ENCODE measurements at places on chromosomes 11 and 22.
A peak's percentile ranks its signal among the peaks of the same experiment; 100 is the strongest.

DNA sequence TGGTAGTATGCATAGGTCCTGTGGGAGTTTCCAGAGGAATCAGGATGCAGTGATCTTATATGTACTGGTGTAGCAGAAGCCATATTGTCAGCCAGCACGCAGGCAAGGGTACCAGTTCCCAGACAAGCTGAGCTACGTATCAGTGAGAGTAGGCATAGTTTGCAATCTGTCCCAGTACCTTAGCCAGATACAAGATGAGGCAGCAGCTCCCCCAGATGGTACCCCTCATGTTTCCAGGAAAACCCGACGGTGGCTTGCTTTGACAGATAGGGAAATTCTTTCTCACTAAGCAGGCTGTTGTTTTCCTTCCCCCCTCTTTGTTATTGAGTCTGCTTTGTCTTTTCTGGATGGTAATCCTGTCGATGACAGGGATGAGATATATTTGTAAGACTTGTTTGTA, 109.7 kb upstream of the RRM1 start:
- no peak for DNase-seq

DNA sequence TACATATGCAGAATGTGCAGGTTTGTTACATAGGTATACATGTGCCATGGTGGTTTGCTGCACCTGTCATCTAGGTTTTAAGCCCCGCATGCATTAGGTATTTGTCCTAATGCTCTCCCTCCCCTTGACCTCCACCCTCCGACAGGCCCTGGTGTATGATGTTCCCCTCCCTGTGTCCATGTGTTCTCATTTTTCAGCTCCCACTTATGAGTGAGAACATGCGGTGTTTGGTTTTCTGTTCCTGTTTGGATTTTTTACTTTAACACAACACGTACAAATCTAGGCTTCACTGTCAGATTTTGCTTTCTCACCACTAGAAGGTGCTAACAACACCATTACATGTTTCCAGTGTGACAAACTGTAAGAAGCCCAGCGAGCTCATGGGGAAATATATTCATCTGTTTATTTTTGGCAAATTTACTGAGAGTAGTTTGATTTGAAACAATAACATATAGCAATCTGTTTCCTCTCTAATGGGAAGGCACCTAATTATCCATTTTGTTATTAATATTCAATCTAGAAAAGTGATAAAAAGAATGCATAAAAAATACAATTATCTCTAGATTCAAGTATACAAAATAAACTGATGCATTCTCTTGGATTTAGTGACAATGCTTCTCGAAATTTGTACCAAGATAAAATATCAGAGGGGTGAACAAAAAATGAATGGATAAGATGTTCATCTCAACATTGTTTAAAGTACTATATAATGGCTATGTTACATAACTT, 23.2 kb upstream of the BIRC3 start:
- peak; percentile 54 for DNase-seq

DNA sequence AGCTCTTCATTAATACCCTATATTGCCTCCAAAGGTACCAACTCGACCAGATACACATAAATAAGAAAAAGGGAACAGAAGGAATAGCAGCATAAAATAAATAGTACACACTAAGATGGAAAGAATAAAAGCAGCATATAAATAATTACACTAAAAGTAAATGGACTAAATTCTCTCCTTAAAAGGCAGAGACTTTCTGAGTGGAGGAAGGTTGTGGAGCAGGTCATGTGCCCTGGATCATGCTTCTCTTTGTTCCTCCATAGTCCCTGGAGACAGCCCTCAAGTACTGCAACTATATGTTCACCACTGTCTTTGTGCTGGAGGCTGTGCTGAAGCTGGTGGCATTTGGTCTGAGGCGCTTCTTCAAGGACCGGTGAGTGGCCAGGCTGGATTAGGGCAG, 101.4 kb downstream of the CACNA1I start:
- no peak for DNase-seq

DNA sequence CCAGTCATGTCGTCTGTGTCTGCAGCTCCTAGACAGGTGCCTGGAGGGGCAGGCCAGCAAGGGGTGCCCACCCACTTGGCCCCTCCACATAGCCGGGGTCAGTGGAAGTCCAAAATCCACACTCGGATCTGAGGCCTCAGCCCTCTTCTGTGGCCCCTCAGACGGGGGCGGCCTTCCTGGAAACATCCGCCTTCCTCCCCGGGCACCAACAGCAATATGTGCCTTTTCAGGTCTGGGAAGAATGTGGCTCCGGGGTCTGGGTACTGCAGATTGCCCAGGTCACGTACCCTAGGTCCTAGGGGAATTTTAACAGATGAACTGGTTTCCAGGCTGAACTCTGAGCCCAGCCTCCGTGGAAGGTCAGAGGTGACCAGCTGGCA, 208.6 kb downstream of the CTTN start:
- no peak for DNase-seq

- no peak for DNase-seq
Observed at GRCh38 chr22:30890686-30891442, 77.7 kb downstream of the MORC2 start.

- DNase-seq = no peak
Observed at GRCh38 chr11:57601297-57601696, 3.8 kb downstream of the SERPING1 start.

DNA sequence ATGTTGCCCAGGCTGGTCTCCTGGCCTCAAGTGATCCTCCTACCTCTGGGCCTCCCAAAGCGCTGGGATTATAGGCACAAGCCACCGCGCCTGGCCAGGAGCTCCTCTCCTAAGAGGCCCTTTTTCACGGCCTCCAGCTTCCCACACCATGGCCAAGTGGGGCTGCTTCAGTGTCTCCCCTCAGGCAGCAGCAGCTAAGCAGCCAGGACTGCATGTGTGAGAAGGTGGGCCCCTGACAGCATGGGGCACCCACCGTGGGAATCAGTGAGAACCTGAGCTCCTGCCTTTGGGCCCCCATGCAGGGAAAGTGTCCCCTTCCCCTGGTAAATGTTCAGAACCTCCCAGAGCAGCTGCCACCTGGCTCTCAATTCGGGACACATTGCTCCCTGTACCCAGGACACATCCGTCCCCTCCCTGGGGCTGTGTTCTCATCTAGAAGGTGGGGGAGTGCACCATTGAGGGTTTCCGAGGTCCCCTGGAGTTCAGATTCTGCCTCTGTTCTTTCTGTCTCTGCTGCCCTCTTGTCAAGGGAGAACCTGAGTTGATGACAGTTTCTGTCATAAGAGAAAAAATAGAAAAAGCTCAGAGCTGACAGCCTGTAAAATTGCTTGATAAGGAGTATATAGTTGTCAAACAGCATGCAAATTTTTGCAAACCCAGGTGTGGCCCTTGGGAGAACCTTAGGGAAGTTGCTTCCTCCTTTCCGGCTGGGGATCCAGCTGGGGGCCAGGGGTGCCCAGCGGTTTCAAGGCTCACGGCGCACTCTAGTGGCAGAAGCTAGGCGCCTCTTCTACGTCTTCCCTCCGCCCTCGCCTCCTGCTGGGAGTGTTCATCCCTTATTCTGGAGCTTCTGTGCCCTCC, 29.7 kb downstream of the FAM83F start:
- peak; percentile 54 for DNase-seq

- peak; percentile 68 for DNase-seq
Observed at GRCh38 chr11:67262731-67263675, 3.3 kb upstream of the GRK2 start.

DNA sequence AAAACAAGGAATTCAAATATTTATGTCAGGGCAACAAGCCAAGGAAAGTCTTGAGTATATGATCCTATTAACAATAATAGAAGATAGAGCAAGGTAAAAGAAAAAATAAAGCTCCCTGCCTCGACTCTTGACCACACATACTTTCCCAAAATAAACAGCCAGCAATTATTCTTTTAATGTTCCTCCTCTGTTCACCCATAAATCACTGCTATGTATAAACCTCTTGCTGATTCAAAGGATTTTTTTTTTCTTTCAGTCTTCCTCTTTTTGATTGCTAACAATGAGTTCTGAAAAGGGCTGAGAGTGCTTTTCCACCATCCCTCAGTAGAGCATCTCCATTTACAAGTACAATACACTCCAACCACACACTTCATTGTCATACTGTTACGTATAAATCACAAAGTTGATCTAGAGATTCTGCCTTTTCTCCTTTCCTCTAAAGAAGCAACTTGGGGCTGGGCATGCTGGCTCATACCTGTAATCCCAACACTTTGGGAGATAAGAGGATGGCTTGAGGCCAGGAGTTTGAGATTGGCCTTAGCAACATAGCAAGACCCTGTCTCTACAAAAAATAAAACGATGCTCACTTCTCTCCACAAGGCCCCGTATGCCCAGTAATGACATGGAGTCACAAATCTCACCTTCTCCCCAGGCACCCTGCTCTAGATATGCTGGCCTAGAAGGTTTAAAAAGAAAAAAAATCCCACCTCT, 24.0 kb downstream of the RAB30 start:
- no peak for DNase-seq

DNA sequence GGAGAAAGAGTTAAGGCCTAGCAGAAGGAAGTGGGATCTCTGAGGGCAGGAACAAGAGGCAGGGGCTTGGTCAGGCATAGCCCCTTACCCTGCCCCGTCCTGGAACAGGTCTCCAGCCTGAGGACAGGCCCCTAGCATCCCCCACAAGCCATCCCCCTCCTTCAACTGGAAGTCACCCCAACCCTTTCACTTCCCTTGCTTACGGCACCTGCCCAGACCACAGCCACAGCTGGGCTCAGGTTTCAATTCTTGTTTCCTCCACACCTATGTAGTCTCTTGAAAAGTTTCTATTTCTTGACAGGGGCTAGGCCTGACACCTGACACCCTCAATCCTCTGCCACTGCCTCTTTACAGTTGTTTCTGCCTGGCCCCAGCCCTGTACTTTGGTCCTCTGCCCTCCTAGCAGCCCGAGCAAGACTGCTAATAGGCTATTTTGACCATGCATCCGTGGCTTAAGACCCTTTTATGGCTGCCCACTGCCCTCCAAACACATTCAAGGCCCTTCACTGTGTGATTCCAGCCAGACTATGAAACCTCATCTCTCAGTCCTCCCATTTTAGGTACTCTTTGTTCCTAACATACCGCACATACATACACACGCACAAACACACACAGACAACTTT, 10.9 kb upstream of the FCHSD2 start:
- DNase-seq = no peak

DNA sequence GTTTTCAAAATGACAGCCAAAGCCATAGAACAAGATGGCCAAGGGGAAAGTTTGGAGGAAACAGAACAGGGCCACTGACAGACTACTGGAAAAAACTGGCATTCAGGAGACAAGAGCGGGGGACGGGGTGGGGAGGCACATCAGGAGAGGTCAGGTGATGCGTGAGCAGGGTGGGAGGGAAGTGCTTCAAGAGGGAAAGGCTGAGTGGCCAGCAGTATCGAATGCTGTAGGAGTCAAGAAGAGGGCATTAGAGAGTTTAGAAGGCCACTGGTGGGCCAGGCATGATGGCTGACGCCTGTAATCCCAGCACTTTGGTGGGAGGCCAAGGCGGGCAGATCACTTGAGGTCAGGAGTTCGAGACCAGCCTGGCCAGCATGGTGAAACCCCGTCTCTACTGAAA, 8.2 kb downstream of the GTPBP1 start:
- DNase-seq = no peak

- DNase-seq = peak; percentile 32
Observed at GRCh38 chr11:10181811-10182210, 112.2 kb downstream of the SBF2 start.

All from HepG2 (cell line).